SW480 (cell line): ENCODE measurements at places on chromosomes 7 and 10.
A peak's percentile ranks its signal among the peaks of the same experiment; 100 is the strongest.

GRCh38 chr10:16891375-16892313 is 74.4 kb upstream of the RSU1 start:
- DNase-seq = peak; percentile 81

- DNase-seq = no peak
Observed at GRCh38 chr7:16816824-16817223, 12.0 kb upstream of the AGR2 start.

- DNase-seq = no peak
Observed at GRCh38 chr10:116536810-116537209, 8.9 kb upstream of the PNLIP start.

- no peak for DNase-seq
Observed at GRCh38 chr10:110563132-110563531, 4.4 kb upstream of the SMC3 start.

GRCh38 chr10:301536-301935 is 166.3 kb downstream of the ZMYND11 start:
- DNase-seq = no peak

GRCh38 chr10:5043716-5044115 is 40.1 kb upstream of the AKR1C2 start:
- no peak for DNase-seq

GRCh38 chr7:33379891-33380525 is 250.6 kb downstream of the BBS9 start:
- no peak for DNase-seq

DNA sequence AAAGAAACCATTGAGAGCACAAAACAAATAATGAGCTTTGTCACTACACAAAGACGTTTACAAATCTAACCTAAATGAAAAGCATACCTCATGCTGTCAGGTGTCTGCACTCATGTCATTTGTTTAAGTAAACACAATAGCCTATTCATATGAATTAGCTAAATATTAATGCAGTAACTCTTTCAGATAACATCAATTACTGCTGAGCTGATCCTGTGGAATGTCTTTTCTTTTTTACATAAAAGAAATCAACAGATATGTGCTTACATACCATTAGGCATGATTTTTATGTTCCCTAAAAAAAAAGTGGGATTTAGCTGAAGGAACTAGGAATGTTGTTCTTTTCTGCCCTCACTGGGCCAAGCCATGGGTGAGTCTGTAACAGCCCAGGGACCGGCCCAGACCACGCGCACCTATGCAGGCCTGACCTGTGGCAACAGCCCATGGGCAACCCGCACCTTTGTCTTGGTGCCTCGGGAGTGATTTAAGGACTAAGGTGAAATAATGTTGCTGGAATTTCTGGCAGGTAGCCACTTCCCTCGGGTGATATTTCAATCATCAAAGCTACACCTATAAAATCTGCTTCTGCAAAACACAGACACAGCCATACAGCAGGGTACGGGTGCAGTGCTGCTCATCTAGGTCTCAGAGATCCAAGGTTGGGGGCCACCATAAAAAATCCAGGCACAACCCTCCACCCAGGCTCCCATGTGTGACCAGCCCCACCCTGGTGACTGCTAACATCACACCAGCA is 44.6 kb downstream of the FGFR2 start:
- DNase-seq = peak; percentile 72

DNA sequence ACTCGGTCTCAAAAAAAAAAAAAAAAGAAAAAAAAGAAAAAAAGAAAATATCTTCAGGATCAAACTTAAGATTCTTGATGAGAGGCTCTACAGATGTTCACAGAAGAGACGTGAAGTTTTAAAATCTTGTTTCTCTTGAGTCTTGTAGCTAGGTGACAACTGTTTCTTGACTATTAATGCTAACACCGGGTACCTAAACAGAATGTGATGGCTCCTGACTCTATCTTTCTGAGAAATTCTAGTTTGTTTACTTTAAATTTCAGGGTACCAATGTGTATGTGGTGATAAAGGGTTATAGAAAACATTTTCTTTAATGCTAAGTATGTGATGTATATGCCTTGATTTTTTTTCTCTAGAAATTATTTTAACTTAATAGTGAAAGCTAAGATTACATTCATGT is 61.0 kb downstream of the DAGLB start:
- no peak for DNase-seq

DNA sequence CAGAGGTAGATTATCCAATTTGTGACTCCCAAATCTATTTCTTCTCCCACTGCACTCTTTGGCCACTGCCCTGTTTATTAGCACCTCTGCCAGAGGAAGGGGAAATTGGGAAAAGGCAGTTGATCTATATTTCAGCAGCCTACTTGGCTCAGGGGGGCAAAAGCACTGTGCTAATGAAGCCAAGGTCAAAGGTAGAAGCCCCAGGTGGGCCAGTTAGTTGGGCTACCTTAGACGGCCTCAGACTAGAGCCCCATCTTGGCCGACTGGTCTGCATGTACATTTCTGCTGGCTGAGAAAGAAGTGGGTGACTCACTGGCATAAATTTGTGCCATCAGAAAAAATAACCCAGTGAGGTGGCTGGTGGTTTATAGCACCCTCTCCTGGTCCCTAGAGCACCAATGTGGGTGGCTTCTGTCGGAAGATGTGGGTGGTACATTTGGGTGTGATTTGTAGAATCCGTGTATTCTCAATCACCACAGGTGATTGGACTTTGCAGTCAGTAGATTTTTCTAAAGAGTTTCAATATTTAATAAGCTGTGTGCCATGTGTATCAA is 293.3 kb upstream of the MKI67 start:
- DNase-seq = peak; percentile 6

- no peak for DNase-seq
Observed at GRCh38 chr7:18513343-18513742, 17.8 kb downstream of the HDAC9 start.

DNA sequence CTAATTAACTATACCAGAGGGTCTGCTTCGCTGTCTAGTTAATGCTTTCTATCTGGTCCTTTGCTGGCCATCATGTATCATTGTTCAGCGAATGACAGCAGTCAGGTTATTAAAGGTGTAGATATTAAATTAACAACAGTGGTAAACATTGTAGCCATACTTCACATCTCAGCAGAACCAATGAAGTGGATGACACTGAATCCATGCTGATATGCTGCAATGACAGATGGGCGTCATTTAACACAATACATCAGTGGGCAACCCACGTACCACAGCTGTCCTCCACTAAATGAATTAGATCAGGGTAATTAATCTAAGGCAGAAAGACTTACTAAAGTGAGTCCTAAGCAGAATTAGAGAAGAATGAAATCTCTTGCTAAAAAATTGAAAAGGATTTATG is 767.2 kb downstream of the NXPH1 start:
- DNase-seq = no peak

GRCh38 chr7:30863706-30864035 is 48.0 kb upstream of the AQP1 start:
- DNase-seq = no peak

- DNase-seq = no peak
Observed at GRCh38 chr10:55168343-55168742, 367.3 kb upstream of the PCDH15 start.

DNA sequence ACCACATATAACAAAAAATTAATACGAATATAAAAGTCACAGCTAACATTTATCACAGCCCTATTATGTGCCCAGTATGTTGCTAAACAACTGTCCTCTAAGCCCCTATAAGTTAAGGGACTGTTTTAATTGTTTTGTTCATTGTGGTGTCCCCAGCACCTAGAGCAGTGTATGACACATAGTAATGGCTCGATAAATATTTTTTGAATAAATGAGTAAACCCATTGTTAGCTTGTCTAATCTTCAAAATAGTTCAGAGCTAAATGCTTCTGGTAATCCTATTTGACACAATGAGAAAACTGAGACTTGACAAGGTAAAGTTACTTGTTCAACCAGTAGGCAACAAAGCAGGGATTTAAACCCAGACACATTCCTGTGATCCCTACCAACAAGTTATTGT is 78.4 kb upstream of the NEUROD6 start:
- DNase-seq = no peak
